Activated CD4-positive, alpha-beta memory T cell treated with anti-CD3 and anti-CD28 coated beads for 36 hours (primary cell): ENCODE measurements at places on chromosomes 2 and 18. TPM values are rescaled to one million over a fixed set of nuclear protein-coding genes. Genes with fewer than 3 reads are reported as not detected.

DNA sequence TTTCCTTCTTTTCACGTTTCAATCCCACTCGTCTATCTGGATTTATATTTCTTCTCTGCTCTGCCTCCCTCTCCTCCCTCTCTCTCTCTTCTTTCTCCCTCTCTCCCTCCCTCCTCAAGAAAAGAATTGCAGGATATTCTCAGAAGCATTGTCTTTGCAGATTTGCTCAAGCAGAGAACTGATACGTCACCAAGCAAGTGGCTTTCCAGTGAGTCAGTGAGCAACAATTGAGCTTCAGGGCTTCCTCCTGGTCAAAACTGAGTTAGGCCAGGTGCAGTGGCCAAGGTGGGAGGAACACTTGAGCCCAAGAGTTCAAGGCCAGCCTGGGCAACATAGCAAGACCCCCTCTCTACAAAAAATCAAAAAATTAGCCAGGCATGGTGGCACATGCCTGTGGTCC lies 151.1 kb downstream of the SMAD2 start:
- DNase-seq = no peak

DNA sequence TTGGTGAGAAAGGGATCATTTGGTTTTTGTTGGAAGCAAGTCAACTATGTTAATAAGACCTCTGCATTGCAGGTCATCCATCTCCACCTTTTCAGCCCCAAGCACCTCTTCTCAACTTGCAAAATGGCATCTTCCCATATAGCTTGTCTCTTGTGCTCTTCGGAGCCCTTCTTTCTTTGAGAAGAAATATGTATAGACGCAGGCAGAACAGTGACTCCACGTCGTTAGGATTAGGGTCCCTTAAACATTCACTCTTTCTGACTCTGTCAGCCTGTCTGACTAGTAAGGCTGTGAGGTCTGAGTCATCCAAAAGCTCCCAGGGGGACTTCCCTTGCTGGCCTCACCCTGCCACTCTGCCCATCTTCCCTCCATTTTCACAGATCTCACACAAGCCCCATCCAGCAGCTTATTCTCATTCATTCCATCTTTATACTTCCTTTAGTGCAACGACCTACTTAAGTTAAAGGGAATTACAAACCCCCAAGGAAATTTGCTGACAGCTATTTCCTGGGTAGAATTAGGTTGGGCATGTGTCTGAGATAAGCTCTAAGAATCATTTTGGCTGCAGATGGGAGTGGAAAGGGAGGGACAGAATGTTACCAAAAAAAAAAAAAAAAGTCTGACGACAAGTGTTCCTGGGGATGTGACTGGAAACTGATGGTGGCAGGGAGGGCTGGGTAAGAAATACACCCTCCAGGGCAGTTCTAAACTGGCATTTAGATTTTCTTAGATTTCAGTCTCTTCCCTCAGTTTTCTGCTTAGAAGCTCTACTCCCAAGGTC lies 37.7 kb upstream of the MEX3C start:
- DNase-seq = peak; percentile 69

DNA sequence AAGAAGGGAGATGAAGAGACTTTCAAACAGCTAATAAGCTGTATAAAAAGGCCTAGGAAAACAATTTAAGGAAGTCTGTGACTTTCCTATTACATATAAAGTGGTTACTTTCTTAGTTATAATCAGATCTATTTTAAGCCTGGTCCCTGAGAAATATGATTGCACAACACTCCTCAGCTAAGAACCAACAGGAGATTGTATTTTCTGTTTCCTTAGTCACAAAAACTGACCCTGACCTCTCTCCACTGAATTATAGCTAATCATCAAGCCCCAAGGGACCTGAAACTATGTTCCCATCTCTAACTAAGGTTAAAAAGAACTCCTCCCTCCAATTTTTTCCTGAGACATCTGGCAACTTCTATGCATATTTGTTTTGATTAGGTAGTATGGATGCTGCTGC lies 106.9 kb downstream of the ROCK1 start:
- no peak for DNase-seq

Gene RESP18
- total RNA-seq = not detected

DNA sequence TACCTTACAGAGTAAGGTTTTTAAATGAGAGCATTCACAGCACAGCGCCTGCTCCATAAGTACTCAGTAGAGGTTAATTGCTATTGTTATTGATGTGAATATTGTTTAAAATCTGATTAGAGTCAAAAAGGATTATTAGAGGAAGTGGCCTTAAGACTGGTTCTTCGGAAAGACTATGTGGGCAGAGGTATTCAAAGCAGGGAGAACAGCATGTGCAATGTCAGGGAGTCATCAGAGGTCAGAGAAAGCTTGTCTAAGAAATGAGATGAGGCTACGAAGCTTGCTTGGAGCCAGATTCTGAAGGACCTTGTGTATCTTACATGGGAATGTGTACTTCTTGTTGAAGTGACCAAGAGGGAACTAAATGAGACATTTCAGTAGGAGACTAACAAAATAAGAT lies 49.8 kb downstream of the PMS1 start:
- DNase-seq = no peak

Gene RAD51AP2
- not detected for total RNA-seq

DNA sequence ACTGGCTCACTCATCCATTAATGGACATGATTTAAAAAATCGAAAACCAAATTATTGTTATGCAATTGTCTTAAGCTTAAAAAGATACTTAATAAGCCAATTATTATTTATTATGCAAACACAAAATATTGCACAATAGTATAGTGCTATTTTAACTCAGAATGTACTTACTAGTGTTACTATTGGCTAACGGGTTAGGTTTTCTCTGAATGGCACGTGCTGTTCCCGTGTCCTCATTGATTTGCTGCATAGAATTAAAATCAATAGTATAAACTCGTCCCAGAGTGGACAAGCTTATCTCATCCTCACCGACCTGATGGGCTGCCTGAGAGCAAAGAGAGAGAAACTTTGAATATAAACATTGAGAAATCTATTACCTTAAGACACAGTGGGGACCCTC lies 91.2 kb upstream of the DNER start:
- no peak for DNase-seq

DNA sequence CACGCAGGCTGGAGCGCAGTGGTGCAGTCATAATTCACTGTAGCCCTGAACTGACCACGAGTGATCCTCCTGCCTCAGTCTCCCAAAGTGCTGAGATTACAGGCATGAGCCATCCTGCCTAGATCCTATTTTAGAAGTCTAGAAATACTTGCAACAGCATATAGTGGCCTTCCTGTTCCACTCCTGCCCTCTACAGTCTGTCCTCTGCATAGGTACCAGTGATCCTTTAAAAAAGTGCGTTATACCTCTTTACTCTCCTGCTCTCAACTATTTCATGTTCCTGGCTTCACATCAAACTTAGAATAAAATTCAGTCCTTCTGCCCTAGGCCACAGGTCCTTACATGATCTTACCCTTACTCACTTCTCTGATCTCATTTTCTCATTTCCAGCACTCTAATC lies 6.0 kb downstream of the COMMD1 start:
- no peak for DNase-seq

Gene RAB17
- not detected for total RNA-seq
